Stimulated activated CD4-positive, alpha-beta T cell treated with anti-CD3 and anti-CD28 coated beads, TNF-alpha, amount 100 ng/mL, for 24 hours (primary cell): ENCODE measurements at places on chromosomes 11 and 22.
A peak's percentile ranks its signal among the peaks of the same experiment; 100 is the strongest.

- no peak for DNase-seq
Measured at GRCh38 chr22:48299124-48299523, 1528.5 kb downstream of the BRD1 start.

GRCh38 chr11:64455456-64456261 is 96.7 kb downstream of the RPS6KA4 start:
- DNase-seq = no peak

DNA sequence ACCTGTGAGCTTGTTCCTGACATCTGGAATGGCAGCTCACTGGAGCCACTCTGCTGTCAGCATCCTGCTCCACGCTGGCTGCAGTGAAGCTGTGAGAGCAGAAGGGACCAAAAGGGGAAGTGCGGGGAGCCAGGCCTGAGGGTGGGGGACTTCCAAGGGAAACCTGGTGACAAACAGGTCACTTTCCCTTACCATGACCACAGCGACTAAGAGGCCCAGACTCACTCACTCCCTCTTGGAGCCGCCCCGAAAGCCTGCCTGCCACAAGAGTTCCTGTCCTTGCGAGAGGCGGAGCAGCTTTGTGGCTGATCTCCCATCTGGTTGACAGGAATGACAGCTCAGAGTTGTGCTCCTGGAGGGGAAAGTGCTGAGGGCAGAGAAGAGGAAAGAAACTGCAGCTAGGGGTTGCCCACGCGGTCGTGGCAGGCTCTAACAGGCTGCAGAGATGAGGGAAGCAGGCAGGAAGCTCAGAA is 183.8 kb upstream of the NTM start:
- DNase-seq = no peak

DNA sequence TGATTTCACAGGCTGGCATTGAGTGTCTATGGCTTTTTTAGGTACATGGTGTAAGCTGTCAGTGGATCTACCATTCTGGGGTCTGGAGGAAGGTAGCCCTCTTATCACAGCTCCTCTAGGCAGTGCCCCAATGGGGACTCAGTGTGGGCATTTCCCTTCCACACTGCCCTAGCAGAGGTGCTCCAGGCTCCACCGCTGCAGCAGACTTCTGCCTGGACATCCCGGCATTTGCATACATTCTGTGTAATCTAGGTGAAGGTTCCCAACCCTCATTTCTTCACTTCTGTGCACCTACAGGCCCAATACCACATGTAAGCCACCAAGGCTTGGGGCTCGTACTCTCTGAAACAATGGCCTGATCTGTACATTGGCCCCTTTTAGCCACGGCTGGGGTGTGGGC is 78.3 kb downstream of the RNF169 start:
- no peak for DNase-seq

GRCh38 chr11:63940786-63941185 is 2.0 kb downstream of the NAA40 start:
- no peak for DNase-seq

- DNase-seq = no peak
Measured at GRCh38 chr22:25090225-25090890, 109.3 kb upstream of the CRYBB3 start.

GRCh38 chr22:44247346-44247745 is 65.4 kb downstream of the SHISAL1 start:
- no peak for DNase-seq

GRCh38 chr11:74570266-74571061 is 21.9 kb upstream of the POLD3 start:
- DNase-seq = no peak

DNA sequence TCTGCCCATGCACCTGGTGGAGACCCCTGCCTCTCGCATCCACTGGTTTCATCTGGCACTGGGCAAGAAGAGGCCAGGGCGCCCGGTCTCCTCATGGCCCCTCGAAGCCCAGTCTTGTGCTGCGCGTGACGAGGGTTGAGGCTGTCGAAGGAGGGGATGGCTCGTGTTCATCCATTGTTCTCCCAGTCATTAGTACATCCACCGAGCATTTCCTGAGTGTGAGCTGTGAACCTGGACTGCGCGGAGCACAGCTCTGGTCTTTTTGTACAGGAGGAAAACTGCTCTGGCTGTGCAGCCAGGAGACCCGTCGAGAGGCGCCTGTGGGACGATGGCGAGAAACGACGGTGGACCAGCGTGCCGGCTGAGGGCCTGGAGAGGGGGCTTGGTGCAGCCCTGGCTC is 6.8 kb downstream of the CACNA1I start:
- no peak for DNase-seq

GRCh38 chr11:87804176-87804575 is 371.1 kb downstream of the RAB38 start:
- no peak for DNase-seq

DNA sequence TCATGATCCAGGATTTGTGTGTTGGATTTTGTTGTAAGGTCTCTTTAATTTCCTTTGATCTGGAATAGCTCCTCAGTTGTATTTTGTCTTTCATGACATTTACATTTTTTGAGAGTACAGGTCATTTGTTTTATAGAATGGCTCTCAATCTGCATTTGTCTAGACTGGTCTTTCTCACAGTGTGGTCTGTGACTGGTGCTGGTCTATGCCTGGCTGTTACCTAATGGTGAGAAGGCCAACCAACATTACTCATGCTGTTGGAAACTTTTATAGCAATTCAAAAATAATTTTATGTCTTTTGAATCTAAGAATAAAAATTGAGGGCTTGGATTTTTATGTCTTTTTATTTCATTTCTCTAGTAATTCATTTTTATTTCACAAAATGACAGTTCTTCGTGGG is 3.9 kb upstream of the NCR3LG1 start:
- no peak for DNase-seq

GRCh38 chr11:94749369-94749768 is 18.8 kb upstream of the AMOTL1 start:
- DNase-seq = no peak

GRCh38 chr11:105432241-105432995 is 177.5 kb upstream of the GRIA4 start:
- DNase-seq = no peak

DNA sequence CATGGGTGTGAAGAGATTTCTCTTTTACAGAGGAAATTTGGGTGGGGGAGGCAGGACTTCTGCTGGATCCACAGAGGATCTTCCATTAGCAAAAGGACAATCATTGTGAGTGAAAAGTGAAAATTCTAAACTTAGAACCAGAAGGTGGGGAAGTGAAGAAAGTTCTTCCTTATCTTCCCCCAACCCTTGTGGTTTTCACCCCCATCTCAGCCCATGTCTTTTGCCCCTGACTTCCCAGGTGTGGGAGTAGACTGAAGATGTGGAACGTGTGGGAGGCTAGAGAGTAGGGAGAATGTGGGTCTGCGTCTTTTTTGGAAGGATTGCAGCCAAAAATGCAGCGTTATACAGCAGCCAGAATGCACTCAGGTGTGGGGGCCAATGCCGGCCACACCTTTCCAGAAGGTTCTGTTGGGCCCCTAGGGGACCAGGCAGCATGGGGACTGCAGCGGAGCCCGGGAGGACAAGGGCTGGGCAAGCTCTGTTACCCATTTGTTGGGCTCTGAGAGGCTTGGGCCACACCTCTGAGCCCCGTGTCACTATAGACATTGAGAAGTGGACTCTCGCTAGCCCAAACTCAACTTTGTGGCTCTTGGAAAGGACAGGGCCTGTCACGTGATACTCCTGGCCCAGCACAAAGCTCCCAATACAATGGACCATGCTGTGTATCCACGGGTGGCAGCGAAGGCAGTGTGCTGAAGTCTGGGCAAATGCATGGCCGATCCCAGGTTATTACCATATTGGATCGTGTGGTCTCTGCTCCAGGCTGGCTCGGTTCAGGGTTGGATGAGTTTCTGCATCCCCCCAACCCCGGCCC is 32.8 kb upstream of the LINC01488 start:
- DNase-seq = no peak

DNA sequence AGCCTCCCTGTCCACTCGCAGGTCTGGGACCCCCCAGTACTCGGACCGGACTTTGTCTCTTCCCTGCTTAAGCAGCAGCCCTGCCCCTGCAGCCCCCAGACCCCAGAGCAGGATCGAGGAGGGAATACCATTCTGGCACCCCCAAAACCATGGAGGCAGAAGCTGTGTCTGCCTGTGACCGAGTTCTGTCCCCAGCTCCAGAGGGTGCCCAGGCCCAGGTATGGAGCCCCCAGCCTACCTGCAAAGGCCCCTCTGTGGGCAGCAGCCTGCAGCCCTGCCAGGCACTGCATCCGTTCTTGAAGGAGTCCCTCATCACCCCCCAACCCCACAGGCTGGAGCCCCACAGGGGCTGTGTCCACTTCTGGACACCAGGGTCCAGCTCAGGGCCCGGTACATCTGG is 163.8 kb downstream of the BRD1 start:
- no peak for DNase-seq

GRCh38 chr22:50656122-50657070 is 16.2 kb upstream of the SHANK3 start:
- no peak for DNase-seq

DNA sequence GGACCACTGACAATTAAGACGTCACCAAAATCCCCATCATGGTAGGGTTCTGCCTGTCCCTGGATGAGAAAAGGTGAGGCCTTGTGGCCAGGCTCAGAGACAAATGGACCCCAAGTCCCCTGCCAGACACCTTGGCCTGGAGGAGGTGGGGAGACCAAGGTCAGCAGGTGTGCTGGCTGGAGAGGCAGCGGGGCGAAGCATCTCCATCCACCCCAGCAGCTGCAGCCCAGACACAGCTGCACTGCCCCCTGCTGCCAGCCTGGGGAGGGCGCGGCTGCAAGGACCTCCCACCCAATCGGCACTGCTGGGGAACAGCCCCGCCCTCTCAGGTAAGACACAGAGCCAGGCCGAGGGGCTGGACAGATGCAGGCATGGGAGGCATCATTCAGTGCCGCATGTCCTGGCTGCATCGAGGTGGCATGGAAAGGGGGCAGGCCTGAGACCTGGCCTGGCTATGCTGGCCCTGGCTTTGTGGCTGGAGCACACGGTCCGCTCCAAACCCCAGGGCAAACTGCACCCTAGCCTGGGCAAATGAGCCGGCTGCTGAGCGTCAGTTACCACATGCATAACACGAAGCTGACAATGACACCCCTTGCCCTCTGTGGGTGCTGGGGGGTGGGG is 12.2 kb upstream of the MFNG start:
- DNase-seq = peak; percentile 66

GRCh38 chr11:78400702-78401101 is 16.9 kb downstream of the GAB2 start:
- no peak for DNase-seq

- DNase-seq = no peak
Measured at GRCh38 chr11:110286298-110287040, 9.9 kb downstream of the RDX start.

- DNase-seq = no peak
Measured at GRCh38 chr11:64032050-64032449, 3.7 kb upstream of the FLRT1 start.

DNA sequence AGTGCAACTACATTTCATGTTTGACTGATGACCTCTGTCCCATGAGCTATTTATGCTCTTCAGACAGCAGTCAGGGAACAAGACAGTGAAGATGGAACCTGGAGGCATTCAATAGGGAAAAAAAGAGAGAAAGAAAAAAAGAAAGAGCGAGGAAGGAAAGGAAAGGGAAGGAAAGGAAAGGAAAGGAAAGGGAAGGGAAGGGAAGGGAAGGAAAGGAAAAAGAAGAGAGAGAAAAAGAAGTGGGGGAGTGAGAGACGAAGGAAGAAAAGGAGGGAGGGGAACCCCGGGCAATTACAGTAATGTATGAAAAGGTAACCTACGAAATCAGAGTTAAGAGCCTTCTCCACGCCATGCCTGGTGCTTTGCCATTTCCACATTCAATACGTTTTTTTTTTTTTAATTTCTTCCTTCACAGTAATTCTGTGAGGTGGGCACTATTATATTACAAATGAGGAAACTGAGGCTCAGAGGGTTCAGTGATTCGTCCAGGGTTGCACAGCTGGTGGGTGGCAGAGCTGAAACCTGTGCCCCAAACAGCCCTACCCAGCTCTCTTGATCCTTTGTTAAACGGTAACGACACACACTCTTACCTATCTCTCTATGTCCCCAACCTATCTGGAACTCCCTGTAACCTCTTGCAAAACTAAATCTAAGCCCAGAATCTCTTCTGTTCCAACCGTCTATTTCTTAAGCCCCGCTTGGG is 39.3 kb downstream of the ETS1 start:
- no peak for DNase-seq

GRCh38 chr11:14773755-14774154 is 118.3 kb downstream of the CYP2R1 start:
- no peak for DNase-seq
